ENCODE measurements at places on chromosomes 6 and 20. TPM values are rescaled to one million over a fixed set of nuclear protein-coding genes. Genes with fewer than 3 reads are reported as not detected.

IP6K3 gene
- total RNA-seq = 0.19 TPM

BCAS1 gene
- total RNA-seq = 0.86 TPM

MCHR2 gene
- total RNA-seq = not detected

BFSP1 gene
- total RNA-seq = 0.93 TPM

LPIN3 gene
- total RNA-seq = 12.7 TPM

ARHGAP40 gene
- not detected for total RNA-seq

HDGFL1 gene
- total RNA-seq = not detected

SIGLEC1 gene
- total RNA-seq = 12.6 TPM

COQ3 gene
- 7.2 TPM for total RNA-seq

GABRR2 gene
- 0.93 TPM for total RNA-seq

UBE2V1 gene
- total RNA-seq = 89.4 TPM
